ENCODE measurements at places on chromosomes 5 and 9.

DNA sequence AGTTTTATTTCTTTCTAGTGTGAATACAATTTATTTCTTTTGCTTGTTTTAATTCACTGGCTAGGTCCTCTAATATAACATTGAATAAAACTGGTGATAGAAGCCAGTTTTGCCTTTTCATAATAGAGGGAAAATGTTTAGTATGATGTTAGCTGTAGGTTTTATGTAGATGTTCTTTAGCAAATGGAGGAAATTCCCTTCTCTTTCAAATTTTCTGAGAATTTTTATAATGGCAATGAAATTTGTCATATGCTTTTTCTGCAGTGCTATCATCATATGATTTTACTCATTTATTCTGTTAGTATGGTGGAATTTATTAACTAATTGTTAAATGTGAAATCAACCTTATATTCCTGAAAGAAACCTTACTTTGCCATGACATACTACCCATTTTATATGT is 18.1 kb upstream of the MACROH2A1 start:
- DNase-seq: no peak

DNA sequence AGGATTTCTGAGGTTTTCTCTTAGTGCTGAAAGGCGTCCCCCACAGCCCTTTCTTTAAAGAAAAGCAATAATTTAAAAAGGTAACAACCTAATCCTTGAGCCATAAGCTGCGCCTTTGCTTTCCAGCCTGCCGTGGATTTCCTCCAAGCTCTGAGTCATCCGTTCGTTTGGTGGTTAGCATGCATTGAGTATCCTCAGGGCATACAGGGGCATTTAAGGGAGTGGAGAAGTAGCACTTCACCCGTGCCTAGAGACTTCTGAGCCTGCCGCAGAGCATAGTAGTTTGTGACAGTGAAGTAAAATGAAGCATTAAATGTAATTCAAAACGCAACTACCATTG is 892 bp upstream of the TNC start:
- no peak for DNase-seq

DNA sequence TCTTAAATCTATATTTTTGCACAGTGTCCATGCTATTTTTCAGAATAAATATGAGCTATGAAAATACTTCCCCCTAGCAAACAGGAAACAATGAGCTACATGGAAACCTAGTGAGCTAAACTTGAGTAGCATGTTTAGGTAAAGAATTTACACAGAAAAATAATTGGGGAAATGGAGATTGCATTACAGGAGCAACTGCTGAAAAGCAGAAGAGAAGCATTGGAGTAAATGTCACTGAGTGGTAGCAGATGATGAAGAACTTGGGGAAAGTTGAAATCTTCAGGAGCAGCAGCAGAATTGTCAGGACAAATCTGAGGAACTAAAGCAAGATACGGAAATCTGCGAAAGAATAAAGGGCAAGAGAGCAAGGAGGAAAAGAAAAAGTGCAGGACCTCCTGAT is 610.3 kb downstream of the TLE1 start:
- DNase-seq: no peak

GRCh38 chr9:3012842-3013241 is 168.9 kb upstream of the PUM3 start:
- DNase-seq: no peak

DNA sequence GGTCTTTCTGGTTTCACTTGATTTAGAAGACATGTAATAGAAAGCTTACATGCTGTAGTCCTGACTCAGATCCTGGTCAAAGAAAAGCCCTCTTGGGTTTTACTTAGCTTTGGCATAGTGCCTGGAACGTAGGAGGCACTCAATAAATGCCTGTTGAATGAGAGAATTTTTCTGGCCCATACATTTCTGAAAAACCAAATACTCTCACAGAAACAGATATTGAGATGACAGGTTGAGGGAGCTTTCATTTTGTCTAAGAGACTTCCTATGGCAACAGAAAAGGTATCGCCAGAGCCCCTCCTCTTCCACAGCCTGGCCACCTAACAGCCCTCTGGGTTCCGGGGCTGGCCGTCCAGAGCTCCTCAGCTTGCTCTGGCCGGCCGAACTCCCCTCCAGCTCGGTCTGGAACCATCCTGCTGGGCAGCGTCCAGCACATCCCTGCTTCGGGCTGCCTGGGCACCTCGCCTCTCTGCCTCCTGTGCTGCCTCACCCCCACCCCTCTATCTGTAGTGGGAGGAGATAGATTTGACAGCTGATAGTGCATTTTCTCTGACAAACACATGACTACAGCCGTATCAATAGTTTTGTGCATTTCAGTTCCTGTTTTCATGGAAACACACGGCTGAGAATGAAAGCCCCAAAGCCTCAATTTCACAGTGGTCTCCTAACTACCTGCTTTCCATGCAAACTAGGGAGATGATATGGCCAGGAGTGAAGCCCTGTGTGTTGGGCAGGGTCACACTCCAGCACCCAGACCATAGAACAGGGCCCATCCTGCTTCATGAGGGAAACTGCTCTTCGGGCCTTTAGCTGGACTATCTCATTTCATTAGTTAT is 1.1 kb downstream of the IL4 start:
- no peak for DNase-seq

- DNase-seq: no peak
Measured at GRCh38 chr5:75992753-75993152, 90.4 kb upstream of the SV2C start.

GRCh38 chr5:138570871-138571270 is 4.3 kb downstream of the HSPA9 start:
- DNase-seq: no peak

DNA sequence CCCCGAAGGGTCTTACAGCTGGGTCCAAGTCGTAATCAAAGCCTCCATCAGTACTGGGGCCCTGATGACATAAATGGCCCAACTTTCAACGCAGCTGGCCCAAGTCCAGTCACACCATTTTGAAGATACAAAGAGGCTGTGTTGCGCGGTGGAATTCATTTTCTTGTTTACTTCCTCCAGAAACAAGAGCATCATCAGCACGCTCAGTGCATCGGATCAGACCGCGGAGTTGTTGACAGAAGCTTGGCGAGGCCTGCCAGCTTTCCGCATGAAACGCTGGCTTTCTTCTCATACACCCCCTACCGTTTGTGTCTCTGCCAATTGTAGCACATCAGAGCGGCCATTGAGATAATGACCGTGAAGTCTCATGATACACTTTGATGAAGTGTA is 101.7 kb upstream of the SPATA31D4 start:
- no peak for DNase-seq

DNA sequence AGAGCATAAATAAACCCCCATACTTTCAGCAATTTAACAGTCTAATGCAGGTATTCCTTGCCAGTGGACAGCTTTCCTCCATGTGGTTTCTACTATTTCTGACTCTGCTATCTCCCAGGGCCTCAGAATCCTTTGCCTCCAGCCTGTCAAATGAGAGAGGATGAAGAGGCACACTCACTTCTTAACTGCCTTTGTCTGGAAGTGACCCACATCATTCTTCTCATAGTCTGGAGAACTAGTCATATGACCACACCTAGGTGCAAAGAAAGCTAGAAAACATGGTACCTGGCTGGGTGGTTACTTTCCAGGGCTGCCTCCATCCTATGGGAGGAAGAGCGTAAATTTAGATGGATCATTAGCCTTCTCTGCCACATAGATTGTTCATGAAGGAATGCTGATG is 22.5 kb downstream of the PALM2AKAP2 start:
- no peak for DNase-seq

DNA sequence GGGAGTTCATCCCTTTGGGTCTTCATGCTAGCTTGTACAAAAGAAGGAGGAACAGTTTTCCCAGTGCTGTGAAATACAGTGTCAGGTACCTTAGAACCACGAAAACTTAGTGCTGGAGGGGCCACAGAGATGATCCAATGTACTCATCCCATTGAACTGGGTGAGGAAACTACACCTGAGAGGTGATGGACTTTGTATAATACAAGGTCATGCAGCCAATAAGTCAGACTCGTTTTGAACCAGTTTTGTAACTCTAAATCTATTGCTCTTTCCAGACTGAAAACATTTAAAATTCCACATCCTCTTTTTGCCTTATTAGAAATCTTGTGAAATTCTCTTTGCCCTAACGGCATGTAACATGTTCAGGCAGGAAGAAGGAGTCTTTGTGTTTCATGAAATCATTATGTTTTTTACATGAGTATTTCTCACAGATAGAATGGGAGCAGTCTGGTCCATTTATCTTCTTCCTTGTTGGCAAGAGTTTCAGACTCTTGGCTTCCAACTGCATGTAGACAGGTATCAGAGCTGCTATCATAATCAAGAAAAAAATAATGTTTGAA is 146.8 kb upstream of the FBXL7 start:
- DNase-seq: no peak

GRCh38 chr9:99296291-99296951 is 74.3 kb downstream of the SEC61B start:
- peak; percentile 27 for DNase-seq

DNA sequence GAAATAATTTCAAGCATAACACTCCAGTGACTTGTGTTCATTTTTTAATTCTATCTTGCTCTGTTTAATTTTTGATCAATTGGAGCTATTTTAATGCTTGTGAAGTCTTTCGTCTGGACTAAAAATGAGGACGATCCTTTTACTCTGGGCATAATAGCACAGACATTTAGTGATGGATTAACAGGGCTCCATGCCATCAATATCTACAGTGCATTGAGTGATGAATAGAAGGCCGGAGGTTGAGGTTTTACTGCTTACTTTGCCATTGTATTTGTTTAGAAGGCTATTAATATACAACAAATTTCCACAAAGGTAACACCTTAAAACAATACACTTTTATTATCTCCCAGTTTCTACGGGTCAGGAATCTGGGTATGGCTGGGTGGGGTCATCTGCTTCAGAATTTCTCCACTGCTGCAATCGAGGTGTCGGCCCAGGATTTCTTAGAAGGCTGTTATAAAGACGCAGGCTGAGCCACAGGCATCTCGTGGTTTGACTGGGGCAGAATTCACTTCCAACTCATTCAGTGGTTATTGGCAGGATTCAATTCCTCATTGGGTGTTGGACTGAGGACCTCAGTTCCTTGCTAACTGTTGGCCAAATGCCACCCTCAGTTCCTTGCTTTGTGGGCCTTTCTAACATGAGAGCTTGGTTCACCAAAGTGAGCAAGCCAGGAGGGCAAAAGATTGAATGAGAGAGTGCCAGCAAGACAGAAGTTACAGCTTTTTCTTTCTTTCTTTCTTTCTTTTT is 265.4 kb upstream of the VLDLR start:
- DNase-seq: no peak

DNA sequence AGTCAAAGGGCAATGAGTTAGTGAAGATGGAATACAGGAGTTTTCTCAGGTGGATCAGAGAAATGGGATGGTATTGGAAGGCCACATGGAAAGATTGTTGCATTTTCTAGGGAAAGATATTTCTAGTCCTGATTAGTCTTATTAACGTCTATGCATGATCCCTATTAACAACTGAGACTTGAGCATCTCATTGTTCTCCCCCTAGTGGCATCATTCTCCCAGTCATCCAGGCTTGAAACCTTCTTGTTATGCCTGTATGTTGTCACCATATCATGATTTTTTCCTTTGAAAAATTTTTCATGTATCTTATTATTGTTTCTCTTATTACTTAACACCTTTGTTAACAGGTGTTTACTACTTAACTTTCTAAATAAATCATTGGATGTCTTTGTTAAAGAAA is 34.4 kb downstream of the KIF2A start:
- DNase-seq: peak; percentile 66

DNA sequence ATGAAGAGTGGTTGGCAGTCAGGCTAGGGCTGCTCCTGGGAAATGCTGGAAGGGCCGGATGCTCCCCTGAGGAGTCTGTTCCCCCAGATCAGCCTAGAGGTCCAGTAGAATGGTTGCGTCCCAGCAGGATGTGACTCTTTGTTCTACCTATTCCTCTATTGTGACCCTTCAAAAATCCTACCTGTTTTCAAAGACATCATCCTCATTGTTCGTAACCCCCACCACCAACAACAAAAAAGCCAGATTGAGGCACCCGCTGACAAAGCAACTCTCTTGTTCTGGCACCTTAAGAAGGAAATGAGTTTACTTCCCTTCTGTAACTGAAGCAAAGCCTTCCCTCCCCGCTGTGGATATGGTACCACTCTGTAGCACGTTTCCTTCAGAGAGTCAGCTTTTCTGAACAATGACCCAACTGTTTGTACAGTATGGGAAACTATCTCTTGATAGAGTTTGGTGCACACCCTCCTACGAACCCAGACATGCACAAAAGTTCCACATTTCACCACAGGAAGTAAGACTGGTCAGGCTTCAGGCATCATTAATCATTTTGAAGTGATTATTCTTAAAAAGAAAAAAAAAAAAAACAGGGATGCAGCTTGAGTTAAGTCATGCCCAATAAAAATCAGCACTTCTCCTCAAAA is 207.2 kb downstream of the ENC1 start:
- peak; percentile 30 for DNase-seq

GRCh38 chr9:98992885-98993569 is 49.3 kb downstream of the COL15A1 start:
- no peak for DNase-seq

- DNase-seq: no peak
Measured at GRCh38 chr9:16289639-16290038, 580.8 kb downstream of the BNC2 start.

DNA sequence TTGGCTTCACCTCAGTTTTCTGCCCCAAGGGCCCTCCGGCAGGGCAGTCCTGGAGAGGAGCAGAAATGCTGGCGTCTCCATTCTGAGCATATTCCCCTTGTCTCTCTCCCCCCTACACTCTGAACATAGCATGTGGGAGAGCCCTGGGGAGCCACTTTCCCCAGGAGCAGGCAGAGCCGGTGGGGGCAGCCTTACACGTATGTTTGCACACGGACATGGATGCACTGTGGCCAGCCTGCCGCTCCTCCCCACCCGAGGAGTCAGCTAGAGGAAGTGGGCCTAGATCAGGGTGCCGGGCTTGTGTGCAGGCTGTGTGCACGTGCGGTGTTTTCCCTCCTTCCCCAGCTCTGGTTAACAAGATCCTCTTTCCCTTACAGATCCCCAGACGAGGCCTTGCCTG is 25.4 kb upstream of the POMT1 start:
- DNase-seq: no peak

All from GM23338 (cell line).